ENCODE measurements at places on chromosomes 13 and 19.

DNA sequence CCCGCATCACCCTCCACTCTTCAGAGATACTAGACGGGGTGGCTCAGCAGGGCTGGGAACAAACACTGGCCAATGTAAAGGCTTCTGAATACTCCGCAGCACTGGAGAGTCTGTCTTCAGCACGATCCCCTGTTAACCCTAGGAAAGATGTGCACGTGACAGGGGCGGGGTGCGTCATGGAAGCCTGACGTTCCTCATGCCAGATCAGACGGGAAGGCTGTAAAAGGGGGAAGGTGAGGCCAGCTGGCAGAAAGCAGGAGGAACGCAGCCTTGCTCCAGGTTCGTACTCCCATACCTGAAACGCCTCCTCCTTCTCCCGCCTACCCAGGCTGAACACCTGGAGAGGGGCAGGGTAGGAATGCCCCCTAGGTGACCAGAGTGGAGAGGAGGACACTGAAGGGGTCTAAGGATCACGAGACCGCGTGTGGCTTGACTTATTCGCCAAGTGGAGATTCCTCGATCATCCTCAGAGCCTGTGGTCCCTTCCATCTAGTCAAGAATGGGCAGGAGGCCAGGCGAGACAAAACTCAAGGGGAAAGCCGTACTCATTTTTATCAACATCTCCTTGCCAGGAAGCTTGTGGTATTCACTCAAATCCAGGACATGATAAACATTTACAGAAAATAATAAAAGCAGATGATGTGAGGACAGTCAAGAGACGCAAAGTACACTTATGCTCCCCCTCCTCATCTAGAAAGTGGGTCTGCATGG, 18.2 kb upstream of the FFAR2 start:
- DNase-seq = no peak

DNA sequence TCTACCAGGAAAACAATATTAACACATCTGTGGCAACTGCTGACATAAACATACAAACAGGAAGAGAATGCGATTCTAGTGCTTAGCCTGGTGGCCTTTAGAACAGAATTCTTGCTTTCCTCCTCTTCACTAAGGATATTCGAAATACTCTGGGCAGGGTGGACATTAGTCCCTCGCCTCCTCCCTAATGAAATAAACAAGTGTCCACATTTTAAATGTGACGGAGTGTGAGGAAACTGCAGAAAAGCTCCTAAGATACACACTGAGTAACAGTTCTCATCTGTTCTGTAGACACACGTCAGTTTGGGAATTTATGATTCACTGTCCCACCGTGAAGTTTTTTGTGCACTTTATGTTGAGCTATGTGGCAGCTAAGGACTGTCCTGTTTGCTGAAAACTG, 639 bp downstream of the STARD13 start:
- no peak for DNase-seq

DNA sequence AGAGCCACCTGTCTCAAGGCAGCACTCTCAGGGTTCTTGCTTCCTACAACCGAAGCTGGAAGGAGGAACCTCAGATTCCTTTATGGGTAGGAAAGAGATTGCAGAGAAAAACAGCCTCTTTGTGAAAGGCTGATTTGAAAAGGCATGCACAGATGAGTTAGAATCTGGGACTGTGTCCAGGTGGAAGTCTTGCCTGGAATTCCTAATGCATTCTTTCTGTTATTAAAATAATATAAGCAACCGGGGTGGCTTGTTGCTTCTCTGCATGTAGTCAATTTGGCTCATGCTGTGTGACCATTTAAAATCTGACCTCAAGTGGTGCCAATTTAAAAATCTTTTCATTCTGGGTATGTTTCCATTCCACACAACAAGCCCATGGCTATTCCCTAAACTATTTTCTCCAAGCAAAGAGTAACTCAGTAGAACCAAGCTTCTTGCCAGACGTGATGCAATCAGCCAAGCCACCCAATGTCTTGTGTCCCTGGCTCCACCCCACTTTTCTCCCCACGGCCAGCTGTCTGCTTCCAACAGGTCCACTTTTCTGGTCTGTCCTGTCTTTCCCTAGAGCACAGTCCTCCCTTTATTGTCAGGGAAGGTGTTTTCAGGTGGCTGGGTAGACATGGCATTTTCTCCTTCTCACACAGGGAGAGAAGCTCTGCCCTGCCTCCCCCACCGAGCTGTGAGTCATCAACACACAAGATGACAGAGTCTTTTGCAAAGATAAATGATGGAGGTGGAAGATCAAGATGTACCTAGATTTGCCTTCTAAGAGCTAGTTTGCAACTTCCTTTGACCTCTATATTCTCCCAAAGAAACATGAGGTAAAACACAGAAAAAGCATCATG, 394.3 kb downstream of the FOXO1 start:
- DNase-seq = peak; percentile 7

DNA sequence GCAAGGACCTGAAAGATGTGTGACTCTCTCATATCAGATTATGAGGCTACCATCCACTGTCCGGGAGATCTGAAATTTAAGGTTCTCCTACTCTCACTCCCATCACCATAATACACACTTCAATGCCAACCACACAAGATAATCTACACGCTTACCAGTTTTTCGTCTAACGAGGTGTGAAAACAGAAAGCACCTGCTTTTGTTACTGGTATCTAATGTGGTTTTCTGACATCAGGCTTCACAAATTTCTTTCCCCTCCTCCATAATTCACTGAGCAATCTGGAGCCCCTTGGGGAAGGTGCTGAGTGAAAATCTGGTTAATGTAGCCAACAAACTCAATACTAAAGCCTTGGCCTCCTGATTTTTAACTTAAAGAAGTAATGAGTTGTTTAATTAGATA, 10.1 kb upstream of the LRCH1 start:
- DNase-seq = no peak

- DNase-seq = no peak
These were observed 99.0 kb downstream of the ERCC5 start for GRCh38 chr13:102944821-102945220.

DNA sequence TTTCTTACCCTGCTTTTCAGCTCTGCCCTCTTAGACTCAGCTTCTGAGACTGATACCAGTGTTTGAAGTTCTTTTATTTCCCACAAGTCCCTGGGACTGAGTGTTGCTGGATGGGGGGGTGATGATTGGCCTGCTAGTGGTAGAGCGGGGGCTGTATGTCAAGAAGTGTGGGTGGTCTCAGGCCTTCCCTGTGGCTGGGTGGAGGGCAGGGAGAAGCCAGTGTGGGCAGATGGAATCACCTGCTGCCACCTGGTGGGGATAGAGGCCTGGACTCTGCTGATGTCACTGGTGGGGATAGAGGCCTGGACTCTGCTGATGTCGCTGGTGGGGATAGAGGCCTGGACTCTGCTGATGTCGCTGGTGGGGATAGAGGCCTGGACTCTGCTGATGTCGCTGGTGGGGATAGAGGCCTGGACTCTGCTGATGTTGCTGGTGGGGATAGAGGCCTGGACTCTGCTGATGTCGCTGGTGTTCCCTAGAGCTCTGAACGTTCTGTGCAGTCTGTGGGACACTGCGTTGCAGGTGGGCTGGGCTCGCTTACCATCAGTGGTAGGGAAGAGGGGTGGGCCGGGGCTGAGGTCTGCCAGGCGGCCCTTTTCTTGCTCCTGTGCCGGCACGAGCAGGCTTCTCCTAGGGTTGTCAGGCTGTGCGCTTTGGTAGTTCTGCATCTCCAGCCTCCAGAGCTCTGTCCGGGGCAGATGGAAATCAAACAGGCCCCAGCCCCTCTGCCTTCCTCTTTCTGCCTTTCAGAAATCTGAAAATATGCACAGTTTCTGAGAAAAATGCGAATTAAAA, 101.3 kb downstream of the ARHGEF7 start:
- DNase-seq = no peak

DNA sequence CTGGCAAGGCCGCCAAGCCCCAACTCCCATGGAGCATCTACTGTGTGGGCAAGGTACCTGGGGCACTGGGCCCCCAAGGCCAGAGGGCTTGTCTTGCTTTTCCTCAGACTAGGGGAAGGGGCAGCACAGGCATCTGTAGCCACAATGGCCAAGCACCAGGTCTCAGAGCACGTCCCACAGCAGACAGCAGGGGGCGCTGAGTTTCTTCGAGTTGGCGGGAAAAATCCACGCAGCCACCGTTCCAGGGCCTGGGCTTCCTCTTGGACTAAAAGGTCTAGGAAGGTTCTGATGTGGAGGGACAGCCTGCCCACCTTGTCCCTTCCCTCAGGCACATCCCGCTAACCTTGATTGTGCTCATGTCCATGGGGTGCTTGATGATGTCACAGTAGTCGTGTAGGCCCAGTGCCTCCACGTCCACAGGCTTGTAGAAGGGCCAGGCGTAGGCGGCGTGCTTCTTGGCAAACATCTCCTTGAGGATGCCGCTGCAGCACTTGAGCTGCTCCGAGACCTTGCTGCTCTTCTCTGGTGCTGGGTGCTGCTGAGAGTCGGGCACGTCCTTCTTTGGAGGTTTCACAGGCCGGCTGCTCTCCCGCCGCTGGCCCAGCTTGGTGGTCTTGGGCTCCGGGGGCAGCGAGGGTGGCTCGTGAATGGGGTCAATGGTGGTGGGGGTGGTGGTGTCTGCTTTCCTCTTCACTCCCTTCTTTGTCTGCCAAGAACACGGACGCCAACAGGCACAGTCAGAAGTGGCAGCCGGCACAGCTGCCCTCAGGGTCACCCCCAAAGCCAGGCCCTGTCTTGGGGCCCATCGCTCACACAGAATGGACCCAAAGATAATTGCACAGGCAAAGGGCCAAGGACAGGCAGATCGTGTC, 32.0 kb upstream of the EPHX3 start:
- DNase-seq = peak; percentile 30

GRCh38 chr13:39509616-39510315, 93.2 kb downstream of the LHFPL6 start:
- no peak for DNase-seq

DNA sequence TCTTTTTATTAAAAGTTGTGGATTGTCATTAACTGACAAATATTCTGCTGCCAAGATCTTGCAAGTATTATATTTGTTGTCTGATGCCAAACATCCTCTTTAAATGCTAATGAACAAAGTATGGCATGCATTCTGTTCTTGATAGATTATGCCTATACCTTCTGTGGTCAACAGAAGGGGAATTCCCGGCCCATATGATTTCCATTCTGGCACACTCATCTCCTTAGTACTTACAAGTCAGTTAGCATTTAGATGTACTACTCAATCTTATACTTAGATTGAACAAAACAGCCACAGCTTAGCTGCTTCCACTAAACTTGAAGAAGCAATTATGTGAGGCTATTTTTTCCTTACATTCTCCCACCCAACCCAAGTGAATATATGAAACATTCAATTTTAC, 246.1 kb upstream of the DACH1 start:
- DNase-seq = no peak

DNA sequence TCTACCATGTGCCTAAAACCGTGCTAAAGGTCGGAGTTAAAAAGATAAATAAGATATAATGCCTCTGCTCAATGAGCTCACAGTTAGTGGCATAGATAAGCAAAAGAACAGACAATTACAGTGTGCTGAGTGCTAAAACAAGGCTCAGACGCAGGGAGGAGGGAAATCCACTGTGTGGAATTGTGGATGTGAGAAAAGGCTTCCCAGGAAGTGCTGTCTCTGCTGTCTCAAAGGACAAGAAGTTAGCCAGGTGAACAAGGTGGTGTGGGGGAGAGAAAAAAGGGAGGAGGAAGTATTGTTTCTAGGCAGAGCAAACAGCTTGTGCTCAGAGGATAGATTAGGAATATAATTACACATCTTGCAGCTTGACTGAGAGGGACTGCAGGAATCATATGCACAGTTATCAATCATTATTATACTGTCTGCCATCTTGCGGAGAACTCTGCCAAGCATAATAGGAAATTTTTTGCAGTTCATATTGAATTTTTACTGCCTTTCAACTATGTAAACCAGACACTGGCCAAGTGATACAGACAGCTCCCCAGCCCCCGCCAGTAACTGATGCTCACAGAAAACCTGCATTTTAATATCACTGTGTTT, 9.3 kb downstream of the C13orf42 start:
- DNase-seq = no peak

DNA sequence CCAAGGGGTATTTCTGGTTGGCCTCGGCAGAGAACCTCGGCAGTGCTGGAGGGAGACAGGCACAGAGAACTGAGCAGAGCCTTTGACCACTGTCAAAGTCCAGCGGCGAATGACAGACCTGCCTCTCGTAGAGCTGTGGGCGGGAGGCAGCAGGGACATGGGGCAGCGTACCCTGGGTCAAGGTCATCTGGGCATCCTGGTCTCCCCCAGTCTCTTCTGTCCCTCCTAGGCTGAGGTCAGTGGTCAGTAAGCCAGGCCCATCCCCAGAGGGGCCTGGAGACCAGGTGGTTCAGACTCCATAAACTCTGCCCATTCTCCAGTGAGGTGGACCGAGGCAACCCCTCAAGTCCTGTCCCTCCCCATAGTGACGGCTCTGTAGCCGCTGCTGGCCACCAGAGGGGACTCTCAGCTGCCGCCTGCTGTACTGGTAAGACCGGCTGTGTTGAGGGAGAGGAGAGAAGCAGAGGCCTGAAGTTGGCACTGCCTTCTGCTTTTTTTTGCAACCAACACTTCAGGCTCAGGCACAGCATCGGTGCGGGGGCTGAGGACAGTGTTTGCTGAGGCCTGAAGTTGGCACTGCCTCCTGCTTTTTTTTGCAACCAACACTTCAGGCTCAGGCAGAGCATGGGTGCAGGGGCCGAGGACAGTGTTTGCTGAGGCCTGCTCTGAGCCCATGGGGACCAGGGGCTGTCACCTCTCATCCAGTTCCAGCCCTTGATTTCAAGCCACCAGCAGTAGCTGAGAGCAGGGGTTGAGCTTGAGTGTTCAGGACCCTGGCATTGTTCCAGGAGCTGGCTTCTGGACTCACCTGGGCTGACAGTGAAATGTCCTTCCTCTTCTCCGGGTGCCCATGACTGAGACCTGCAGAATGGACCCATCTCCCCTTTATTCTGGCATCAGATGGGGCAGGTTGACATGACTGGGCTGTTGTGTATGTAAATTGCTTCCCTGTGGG, at the start of gene PGLYRP2:
TSS of gene PGLYRP2 (minus strand) at position 111 of the 955 bp plus-strand sequence. CDS start 130 bp downstream, outside the sequence.
- DNase-seq = no peak

GRCh38 chr13:22487932-22488331, 692.8 kb upstream of the SGCG start:
- DNase-seq = no peak

DNA sequence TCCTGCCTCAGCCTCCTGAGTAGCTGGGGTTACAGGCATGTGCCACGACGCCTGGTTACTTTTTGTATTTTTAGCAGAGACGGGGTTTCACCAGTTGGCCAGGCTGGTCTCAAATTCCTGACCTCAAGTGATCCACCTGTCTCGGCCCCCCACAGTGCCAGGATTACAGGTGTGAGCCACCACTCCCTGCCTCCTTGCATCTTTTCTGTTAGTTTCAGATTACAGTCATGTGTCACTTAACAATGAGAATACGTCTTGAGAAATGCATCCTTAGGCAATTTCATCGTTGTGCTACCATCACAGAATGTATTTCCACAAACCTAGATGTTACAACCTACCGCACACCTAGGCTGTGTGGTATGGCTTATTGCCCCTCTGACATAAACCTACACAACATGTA, 180.4 kb downstream of the TM9SF2 start:
- no peak for DNase-seq

GRCh38 chr13:42893214-42893671, 98.8 kb downstream of the EPSTI1 start:
- DNase-seq = no peak

- no peak for DNase-seq
These were observed 14.7 kb downstream of the NOVA2 start for GRCh38 chr19:45958769-45959516.

Measured in NCI-H2107 (cell line).